ENCODE measurements at places on chromosomes 12 and 14. TPM values are rescaled to one million over a fixed set of nuclear protein-coding genes. Genes with fewer than 3 reads are reported as not detected.

The CCNT1 gene
- 21.8 TPM for total RNA-seq

The ALDH2 gene
- 176 TPM for total RNA-seq

The LTB4R gene
- total RNA-seq = 2.7 TPM

The ITGB7 gene
- 38.6 TPM for total RNA-seq

The SLCO1A2 gene
- not detected for total RNA-seq

The RNASE2 gene
- total RNA-seq = not detected

The SLC6A13 gene
- total RNA-seq = not detected

The LRRC74A gene
- not detected for total RNA-seq

The RBM19 gene
- total RNA-seq = 23.8 TPM

The LRTM2 gene
- total RNA-seq = not detected

The NFE2 gene
- total RNA-seq = not detected

The MMP17 gene
- 1.0 TPM for total RNA-seq

DNA sequence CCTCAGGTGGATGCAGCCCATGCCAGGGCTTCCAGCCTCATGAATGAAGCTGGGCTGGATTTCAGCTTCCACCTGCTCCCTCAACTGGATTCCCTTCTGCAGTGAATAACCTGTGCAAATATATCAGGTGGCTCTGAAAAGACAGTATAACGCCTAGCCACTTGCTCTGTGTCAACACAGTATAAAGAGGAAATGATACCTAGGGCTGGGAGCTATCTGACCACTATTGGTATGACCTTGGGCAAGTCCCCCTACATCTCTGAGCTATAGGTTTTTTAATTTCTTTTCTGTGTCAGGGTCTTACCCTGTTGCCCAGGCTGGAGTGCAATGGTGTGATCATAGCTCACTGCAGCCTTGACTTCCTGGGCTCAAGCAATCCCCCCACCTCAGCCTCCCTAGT lies 19.8 kb downstream of the ISM2 start:
- no peak for DNase-seq

DNA sequence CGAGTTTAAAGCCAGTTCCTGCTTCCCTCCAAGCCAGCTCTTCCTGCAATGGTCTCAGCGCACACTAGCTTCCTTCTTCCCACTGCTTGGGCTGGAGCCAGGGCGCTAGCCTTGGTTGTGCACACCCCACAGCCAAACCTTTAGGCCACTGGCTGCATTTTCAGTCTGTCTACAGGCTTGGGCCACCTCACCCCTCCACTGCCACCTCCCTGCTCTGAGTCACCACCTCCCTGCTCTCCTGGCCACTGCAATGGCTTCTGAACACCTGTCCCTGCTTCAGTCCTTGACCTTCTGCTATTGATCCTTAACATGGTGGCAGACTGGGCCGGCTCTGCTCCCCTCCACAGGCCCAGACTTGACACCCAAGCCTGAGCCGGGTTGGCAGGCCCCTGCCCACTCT lies 151.1 kb downstream of the RBM19 start:
- DNase-seq = no peak

DNA sequence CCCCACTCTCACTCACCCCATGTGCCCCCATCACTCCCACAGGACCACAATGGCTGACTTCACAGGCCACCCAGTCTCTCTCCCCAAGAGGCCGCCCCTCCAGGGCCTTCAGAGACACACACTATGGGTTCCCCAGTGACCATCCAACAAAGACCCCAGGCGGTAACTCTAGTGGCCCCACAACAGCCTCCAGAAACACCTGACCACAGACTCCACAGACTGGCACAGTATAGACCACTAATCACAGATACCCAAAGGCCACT lies 3.0 kb downstream of the ZNF605 start:
- no peak for DNase-seq

GRCh38 chr12:98533723-98534251 lies 18.4 kb downstream of the TMPO start:
- DNase-seq = no peak

GRCh38 chr12:103751171-103751570 lies 89.9 kb downstream of the NT5DC3 start:
- DNase-seq = no peak

DNA sequence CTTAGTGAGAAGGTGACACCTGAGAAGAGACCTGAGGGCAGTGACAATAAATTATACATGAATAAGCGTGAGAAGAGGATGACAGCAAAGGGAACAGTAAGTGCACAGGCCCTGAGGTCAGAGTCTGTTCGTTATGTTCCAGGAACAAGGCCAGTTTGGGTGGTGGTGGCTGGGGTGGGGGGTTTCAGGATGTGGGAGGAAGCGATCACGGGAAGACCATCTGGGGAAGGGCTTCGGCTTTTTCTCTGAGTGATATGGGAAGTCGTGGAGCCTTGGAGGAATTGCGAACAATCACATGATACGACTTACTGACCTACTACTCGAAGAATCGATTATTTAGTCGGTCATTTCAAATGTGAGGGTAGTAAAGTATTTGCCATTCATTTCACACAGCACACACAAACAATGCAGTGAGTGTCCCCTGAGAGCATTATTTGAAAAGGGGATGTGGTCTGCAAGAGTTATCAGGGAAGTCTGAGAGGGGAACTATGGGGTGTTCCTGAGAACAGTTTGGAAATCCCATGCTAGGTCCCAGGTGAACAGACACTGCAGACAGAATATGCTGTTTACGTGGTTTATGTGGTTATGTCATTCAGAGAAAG lies 94.7 kb downstream of the SLC38A1 start:
- no peak for DNase-seq

DNA sequence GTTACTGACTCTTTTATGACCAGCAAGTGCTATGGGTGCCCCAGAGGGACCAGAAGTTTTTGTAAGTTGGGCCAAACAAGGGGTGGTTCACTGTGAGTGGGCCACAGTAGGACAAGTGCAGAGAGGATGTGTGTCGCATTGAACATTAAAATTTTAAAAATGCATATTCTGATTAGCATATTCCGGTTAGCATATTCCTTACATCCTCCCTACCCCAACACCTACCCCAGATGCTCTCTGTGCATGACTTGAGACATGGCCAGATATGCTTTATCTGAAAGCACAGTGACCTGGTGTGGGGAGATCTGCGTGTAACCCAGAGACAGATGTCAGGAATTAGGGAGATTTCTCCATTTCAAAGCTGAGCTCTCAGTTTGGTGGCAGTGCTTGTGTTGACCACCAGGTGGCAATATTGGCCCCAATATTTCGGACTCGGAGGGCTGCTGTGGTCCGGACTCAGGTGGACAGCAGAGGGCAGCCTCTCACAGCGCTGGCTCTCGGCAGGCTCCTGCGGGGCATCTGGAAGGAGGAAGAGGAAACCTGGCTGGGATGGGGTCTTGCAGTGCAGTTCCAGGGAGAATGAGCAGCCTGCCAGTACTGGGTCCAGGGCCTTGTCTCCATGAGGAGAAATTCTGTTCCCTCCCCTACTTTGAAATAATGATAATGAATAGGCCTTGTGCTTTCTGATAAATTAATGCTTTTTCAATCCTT lies 1.6 kb upstream of the CEBPE start:
- DNase-seq = peak; percentile 64

DNA sequence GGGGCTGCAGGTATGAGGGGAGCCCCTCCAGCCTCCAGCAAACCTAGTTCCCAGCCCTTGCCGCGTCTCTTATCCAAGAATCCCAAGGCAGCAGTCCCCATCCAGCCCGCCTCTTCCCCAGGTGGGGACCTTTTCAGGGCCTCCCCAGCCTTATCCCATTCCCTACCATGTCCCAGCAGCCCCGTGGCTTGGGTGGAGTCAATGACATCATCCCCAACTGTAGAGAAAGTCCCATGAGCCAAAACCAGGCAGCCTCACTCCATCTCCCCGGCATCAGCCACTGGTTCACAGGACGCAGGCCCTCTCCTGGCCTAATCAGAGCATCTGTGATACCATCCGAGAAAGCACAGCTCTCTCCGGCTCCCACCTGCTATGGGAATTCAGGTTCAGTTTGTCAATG lies 131.0 kb downstream of the NCOR2 start:
- no peak for DNase-seq

DNA sequence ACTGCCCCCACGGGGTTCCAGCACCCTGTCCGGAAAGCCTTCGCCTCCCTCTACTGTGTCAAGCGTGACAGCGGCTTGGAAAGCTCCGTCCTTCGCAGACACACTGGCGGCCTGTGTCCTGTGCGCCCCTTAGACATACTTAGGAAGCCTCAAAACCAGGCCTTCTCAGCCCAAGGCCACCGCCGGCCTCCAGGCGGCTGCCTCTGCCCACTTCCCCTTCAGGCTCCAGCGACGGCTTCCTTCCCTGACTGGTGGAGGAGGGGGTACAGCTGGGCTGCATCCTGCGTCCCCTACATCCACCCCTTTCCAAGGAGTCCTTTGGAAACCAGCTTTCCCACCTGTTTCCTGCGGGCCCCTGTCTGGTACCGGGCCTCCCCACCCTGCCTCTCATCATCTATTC lies 2.5 kb upstream of the CACNA2D4 start:
- no peak for DNase-seq

DNA sequence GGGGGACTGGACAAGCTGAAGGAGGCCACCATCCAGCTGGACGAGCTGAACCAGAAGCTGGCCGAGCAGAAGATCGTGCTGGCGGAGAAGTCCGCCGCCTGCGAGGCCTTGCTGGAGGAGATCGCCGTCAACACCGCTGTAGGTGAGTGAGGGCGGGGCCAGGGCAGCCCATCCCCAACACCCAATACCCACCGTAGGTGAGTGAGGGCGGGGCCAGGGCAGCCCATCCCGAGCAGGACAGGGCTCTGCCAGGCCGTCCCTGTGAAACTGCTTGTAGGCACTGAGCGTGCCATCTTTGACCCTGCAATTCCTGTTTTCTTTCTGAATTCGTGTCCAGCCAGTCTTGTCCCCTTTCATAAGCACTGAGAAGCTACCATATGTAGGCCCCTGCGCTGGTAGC lies 74.0 kb downstream of the CCDC92 start:
- no peak for DNase-seq

- peak; percentile 65 for DNase-seq
Measured at GRCh38 chr14:56189307-56189706, 71.1 kb downstream of the PELI2 start.

DNA sequence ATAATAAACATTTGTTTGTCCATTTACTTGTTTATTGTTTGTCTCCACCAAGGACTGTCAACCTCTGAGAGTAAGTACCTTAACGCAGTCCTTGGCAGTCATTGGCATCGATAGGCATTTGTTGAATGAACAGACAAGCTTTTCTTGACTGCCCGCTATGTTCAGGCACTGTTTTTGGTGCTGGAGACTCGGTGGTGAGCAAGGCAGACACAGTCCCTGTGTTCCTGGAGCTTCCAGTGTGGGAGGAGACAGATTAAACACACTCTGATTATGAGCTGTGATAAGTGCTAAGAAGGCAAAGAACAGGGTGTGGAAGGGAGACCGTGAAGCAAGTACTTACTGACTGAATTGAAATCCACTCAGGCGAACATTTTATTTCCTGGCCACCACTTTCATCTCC lies 1.2 kb downstream of the ATP6V0A2 start:
- no peak for DNase-seq

DNA sequence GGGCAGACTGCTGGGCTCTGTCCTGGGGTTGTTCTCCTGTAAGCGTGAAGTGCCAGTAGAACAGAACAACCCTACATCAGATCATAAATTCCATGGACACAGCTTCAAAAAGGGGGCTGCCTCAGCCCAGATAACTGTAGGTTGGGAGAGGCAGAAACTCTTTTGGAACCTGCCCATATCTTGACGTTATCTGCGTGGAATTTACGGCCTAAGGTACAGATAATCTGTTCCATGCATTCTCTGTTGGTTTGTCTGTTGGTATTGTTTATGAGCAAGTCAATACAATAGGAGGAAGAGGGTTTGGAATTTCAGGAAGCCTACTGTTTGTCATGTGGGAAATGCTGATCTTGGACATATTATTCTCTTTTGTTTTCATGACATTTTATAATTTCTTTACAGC lies 36.7 kb downstream of the SLC25A47 start:
- DNase-seq = no peak

DNA sequence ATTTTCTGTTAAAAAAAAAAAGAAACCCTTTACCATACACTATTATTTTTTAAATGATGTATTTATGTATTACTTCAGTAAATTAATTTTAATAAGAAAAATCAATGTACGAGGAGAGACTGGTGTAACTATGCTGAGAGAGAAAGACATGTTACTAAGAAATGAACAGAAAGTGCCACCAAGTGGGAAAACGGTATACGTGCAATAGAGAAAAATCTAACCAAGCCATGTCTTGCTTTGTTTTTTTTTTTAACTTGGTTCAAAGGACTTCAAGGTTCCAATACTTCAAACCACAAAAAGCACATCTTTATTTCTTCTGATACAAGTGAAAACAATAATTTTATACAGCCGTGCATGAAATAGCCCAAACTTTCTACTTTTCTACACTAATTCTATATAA lies 22.9 kb downstream of the NDUFA12 start:
- DNase-seq = no peak

DNA sequence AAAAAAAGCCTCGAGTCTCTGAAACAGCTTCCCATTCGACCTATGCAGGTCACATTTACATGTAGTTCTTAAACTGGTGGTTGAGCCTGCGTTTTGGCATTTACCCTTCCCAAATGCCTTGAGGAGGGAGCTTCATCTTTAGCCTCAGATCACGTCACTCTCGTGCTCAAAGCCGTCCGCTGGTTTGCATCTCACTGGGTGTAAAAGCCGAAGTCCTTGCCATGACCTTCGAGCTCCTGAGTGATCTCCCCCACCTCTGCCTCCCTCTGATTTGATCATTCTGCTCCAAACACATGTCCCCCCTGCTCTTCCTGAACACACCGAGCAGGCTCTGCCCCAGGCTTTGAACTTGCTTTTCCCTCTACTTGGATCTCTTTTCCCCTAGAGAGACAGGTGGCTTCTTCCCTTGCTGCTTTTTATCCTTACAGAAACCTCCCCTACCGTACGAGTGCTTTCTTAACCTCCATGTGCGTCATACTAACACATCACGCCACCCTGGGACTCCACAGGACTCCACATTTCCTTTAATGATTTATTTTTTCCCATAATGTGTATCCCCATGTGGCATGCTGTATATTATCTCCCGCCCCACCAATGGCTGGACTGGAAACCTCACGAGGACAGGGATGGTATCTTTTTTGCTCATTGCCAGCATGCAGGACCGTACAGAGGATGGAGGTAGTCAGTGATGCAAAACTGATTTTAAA lies 610.7 kb downstream of the VRK1 start:
- DNase-seq = no peak

GRCh38 chr14:96138241-96138640 lies 66.4 kb upstream of the BDKRB2 start:
- DNase-seq = peak; percentile 47

DNA sequence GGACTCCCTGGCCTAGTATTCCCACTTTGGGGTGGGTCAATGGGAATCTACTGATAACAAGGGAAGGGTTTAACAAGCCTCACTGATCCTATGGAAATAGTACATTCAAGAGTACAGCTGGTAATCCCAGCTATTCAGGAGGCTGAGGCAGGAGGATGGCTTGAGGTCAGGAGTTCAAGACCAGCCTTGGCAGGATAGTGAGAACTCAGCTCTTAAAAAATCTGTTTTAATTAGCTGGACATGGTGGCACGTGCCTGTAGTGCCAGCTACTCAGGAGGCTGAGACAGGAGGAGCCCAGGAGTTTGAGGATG lies 4.5 kb downstream of the POMT2 start:
- DNase-seq = no peak
